Panc1 (cell line): ENCODE measurements at places on chromosomes 1 and 21. TPM values are rescaled to one million over a fixed set of nuclear protein-coding genes. Genes with fewer than 3 reads are reported as not detected.

Gene OR2L2
- total RNA-seq, result not detected

Gene HSD11B1
- total RNA-seq, result not detected

Gene GABRD
- total RNA-seq, result 3.0 TPM

Gene PCBP3
- not detected for total RNA-seq

Gene CD247
- total RNA-seq, result 0.44 TPM

Gene SMIM1
- total RNA-seq, result 35.5 TPM

Gene CFHR4
- total RNA-seq, result not detected

Gene CHIA
- total RNA-seq, result not detected
